ENCODE measurements at places on chromosomes 13 and 19. TPM values are rescaled to one million over a fixed set of nuclear protein-coding genes. Genes with fewer than 3 reads are reported as not detected.

The ADAMTSL5 gene
- total RNA-seq: 19.6 TPM

- DNase-seq: no peak
Observed at GRCh38 chr13:100382785-100383184, 205.8 kb downstream of the GGACT start.

The ZNF534 gene
- total RNA-seq: not detected

GRCh38 chr19:13881251-13881691 is 4.3 kb downstream of the NANOS3 start:
- no peak for DNase-seq

The HSPH1 gene
- total RNA-seq: 29.3 TPM

GRCh38 chr13:83810136-83810535 is 72.1 kb downstream of the SLITRK1 start:
- DNase-seq: no peak

DNA sequence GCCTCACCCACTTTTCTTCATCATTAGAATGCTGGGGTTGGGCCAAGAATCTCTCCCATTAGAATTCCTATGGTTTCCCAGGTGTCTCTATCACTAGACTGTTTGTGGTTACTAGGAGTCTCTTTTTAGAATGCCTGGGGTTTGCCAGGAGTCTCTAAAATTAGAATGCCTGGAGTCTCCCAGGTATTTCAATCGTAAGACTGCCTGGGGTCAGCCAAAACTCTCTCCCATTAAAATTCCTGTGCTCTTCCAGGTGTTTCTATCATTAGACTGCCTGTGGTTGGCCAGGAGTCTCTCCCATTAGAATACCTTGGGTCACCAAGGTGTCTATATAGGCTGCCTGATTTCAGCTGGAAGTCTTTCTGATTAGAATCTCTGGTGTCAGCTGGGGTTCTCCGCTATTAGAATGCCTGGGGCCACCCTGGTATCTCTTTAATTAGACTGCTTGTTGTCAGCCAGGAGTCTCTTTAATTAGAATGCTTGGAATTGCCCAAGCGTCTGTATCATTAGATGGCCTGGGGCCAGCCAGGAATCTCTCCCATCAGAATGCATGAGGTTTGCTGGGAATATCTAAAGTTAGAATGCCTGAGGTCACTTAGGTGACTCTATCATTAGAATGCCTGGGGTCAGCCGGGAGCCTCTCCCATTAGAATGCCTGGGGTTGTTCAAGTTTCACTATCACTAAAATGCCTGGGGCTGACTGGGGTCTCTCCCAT is 1479.2 kb downstream of the UQCRFS1 start:
- no peak for DNase-seq

DNA sequence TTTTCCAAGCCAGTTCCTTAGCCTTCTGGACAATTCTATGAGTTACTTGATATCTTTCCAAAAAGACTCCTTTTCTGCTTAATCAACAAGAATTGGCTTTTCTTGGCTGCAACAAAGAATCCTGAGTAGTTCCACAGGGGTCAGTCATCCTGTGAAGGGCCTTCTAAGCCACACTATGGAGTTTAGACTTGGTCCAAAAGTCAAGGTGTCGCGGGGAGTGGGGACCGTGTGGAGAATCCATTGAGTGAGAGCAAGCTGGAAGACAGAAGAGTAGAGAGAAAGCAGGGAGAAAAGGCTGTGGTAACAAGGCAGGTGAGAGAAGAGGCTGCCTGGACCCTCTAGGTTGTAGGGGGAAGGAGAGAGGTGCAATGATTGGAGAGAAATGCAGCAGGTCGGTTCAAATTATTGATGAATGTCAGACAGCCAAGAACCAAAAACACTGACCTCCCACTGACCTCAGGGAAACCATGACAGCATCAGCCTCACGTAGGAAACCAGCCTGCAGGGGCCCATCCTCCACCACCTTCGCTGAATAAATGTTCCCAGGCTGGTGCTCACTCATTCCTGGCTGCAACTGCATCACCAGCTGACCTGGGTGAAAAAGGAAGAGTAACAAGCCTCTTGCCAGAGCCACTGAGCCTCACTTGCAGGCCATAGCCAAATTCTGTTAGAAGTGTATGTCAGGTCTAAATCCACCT is 7.1 kb upstream of the IFT88 start:
- DNase-seq: no peak

GRCh38 chr13:108629181-108629752 is at the start of gene MYO16:
MYO16 (plus strand) TSS chr13:108629611; CDS start chr13:108629845, 234 bp downstream.
- DNase-seq: no peak

The EHD2 gene
- total RNA-seq: 37.7 TPM

DNA sequence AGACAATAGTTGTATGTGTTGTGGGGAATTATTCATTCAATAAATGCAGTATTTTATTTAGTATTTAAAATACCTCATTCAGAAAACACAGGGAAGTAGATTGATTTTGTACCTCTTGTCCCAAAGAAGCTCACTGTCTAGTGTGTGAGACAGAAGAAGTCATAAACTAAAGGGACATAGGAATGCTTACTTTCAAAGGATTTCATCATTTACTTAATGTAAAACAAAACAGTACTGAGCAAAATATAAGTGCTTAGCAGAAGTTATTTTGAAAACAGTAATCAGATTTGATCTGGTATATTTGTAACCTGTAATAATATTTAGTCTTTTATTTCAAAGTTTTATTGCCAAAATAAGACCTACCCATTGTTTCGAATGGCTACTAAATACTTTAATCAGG is 117.9 kb downstream of the TDRD3 start:
- DNase-seq: no peak

The PDS5B gene
- total RNA-seq: 13.9 TPM

DNA sequence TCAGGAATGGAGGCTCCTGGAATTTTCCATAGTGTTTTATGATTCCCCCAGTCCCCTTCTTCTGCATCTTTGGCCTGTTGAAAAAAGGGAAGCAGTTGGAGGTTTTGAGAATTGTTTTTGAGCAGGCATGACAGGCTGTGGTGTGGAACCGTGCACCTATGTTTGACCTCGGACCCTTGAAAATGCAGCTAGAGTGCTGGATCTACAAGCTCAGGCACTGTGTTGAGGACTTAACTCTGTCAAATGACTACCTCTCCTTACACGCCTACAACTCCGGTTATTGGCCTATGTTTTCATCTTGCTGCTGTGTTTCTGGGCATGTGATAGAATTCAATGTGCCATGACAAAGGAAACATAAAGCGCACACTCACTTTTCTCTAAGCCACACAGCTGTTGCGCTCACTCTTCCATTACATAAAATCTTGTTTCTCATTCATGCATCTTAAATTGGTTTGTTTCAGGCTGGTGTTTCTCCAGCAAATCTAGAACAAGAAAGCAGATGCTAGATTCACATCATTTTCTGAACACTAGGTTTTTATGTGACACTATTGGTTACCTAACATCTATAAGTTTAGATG is 616.6 kb downstream of the FGF9 start:
- DNase-seq: no peak

The CTU1 gene
- total RNA-seq: 13.4 TPM

GRCh38 chr19:13089139-13089856 is 13.4 kb downstream of the LYL1 start:
- no peak for DNase-seq

DNA sequence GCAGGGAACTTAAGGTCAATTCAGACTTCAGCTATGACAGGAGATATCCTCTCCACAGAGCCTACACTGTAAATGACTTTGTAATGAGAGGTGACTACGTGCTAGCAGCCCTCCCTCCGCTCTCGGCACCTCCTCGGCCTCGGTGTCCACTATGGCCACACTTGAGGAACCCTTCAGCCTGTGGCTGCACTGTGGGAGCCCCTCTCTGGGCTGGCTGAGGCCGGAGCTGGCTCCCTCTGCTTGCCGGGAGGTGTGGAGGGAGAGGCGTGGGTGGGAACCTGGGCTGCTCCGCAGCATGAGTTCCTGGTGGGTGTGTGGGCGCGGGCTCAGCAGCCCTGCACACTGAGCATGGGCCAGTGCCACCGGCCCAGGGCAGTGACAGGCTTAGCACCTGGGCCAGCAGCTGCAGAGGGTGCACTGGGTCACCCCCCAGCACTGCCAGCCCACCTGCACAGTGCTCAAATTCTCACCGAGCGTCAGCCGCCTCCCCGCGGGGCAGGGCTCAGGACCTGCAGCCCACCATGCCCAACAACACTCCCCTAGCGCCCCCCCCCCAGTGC is 137.6 kb upstream of the SPACA7 start:
- no peak for DNase-seq

- DNase-seq: peak; percentile 67
Observed at GRCh38 chr19:55586976-55587668, 6.5 kb upstream of the ZNF579 start.

DNA sequence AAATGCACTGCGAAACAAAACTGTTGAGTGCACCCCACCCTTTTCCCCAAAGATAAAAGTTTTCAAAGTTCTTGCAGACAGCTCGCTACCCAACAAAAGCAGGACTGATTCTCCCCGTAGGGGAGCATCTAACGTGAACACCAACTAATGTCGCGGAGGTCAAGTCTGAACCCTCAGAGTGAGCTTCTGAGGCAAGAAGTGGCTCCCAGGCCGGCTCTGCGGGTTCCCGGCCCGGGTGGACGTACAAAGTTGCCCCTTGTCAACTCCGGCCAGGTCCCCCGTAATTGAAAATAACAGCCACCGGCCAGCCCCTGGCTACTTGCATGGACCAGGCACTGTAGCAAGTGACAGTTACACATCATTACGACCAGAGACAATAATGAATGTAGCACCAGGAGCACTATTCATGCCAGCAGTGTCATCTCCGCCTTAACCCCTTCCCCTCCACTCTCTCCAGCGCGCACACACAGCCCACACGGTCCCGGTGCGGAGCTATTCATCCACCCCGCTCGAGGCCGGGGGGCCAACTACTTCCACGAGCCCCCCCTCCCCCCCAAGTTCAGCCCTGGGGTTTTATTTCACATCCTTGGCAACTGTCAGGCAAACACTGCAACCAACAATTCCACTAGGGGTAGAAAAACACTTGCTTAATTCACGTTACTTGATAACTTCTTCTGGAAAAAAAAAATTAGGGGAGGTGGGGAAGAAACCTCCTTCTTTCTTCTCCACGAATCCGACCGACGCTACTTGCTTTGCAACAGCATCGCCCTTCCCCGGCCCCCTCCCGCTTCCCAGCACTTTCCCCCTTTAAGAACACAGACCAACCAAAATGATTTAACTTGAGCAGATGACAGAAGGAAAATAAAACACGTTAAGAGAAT is 1.2 kb downstream of the KLF12 start:
- peak; percentile 9 for DNase-seq

DNA sequence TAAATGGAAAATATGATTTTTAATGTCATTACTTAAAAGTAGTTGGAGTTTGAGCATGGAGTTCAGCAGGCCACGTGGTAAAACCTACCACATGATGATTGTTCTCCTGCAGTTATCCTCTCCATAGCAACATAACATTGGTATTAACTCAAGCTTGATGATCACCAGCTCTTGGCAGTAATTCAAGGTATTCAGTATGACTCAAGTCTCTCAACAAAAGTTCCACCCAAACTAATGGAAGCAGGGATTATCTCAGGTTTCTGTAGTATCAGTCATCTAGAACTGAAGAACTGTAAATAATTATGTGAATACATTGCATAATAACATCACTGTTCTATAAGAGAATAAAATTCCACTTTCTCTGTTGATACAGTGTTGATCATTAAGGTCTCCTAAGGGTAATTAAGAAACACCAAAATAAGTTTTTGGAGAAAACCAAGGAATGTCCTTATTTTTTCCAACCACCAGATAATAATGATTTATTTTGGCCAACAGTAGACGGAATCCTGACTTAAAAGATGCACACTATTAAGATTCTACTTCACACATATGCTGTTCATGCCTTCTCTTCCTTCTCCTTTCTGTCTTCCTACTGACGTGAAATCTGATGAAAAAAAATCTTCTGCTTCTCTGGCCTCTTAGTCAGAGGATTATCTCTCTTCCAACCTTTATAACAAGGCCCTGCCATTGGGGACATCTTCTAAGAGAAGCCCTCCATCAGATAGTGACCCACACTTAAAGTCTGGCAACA is 1092.3 kb downstream of the EFNB2 start:
- no peak for DNase-seq

The ELL gene
- total RNA-seq: 12.4 TPM

- DNase-seq: no peak
Observed at GRCh38 chr19:48624791-48625723, 5.8 kb downstream of the SPHK2 start.

The KIRREL2 gene
- 0.57 TPM for total RNA-seq

The KATNAL1 gene
- total RNA-seq: 13.4 TPM

The KLK13 gene
- total RNA-seq: 973 TPM

The ADGRE2 gene
- total RNA-seq: 4.3 TPM

DNA sequence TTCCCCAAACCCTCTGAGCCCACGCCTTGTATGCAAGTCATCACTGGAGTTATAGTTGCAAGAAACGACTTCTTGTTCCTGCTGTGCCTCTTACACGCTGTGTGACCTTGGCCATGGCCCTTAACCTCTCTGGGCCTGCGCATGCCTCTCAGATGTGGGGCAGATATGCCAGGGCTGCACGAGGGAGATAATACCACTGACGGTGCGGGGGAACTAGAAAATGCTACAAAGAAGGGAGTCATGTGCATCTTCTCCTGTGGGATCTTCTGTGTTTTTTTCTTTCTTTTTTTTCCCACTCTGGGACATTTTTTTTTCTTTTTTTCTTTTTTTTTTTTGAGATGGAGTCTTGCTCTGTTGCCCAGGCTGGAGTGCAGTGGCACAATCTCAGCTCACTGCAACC is 4.3 kb upstream of the SAMD1 start:
- DNase-seq: no peak

The POLRMT gene
- total RNA-seq: 23.5 TPM

- DNase-seq: no peak
Observed at GRCh38 chr19:34181111-34181864, 9.0 kb downstream of the LSM14A start.

GRCh38 chr19:2811221-2811722 is 8.4 kb upstream of the ZNF554 start:
- DNase-seq: no peak

DNA sequence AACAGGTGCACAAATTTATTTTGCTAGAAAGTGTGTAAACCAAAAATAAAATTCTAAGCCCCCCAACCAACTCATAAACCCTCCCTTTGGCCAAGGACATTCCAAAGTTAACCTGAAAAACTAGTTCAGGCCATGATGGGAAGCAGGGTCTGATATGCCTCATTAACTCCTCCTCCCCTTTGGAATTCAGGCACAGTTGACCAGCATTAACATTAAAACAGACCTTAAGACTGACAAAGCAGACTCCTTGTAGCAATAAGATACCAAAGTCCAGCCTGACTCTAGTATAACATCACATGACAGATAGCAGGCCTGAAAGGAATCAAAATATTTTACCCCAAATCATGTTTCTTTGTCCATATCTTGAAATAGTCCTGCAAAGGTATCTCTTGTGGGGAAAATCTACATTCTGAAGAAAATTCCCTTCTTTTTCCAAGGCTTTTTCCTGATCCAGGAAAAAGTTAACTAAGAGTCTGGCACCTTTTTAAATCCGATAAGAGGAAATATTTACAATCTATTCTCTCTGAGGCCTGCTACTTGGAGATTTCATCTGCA is 19.7 kb downstream of the NEK5 start:
- DNase-seq: no peak

- DNase-seq: no peak
Observed at GRCh38 chr13:51192348-51192747, 29.9 kb upstream of the FAM124A start.

The B3GNT8 gene
- total RNA-seq: 32.0 TPM

Measured in esophagus squamous epithelium (tissue), 5 donors.